ENCODE measurements at places on chromosomes 2 and 18.

GRCh38 chr2:65479524-65479923, 47.1 kb upstream of the SPRED2 start:
- no peak for DNase-seq

GRCh38 chr2:55160422-55160821, 71.7 kb downstream of the CLHC1 start:
- no peak for DNase-seq

DNA sequence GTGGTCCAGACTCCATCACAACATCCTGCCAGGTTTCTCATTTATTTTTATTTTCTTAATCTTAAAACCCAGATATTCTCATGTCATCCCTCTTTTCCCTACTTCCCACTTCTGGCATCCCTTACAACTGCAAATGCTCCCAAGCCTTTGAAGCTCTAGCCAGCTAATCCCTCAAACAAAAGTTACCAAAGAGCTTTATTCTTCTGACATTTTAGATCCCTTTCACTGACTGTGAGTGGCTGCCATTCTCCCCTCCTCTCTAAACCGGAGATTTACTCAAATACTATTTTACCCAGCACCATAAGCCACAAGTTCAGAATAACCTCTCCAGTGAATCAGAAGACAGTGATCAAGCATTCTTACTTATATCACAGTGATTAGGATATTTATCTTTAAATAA, 569.0 kb upstream of the SYT4 start:
- no peak for DNase-seq

- no peak for DNase-seq
These were observed 4.5 kb upstream of the TMSB10 start for GRCh38 chr2:84900971-84901370.

GRCh38 chr2:134153294-134153880, 100.5 kb upstream of the MGAT5 start:
- DNase-seq = no peak

GRCh38 chr2:165576409-165577154, 107.1 kb downstream of the CSRNP3 start:
- no peak for DNase-seq

- DNase-seq = no peak
These were observed 999 bp downstream of the INSIG2 start for GRCh38 chr2:118089139-118089800.

DNA sequence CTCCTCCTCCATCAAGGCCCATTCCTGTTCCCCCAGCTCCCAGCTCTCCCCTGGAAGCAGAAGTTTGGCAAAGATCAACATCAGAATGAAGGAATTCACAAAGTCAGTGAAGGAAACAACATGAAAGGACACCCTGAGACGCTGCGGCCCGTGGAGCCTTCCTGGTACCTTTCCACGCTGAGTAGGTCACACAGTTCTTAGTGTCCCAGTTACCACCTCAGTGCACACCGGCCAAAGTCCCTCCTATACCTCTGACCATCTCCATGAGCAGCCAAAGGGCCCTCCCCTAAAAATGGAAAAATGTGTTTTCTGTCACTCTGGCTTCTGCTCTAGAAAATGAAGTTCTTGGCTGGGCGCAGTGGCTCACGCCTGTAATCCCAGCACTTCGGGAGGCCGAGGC, 191.6 kb upstream of the AGAP1 start:
- DNase-seq = no peak
